Stimulated activated naive CD4-positive, alpha-beta T cell (primary cell): ENCODE measurements at places on chromosomes 7 and 10.

DNA sequence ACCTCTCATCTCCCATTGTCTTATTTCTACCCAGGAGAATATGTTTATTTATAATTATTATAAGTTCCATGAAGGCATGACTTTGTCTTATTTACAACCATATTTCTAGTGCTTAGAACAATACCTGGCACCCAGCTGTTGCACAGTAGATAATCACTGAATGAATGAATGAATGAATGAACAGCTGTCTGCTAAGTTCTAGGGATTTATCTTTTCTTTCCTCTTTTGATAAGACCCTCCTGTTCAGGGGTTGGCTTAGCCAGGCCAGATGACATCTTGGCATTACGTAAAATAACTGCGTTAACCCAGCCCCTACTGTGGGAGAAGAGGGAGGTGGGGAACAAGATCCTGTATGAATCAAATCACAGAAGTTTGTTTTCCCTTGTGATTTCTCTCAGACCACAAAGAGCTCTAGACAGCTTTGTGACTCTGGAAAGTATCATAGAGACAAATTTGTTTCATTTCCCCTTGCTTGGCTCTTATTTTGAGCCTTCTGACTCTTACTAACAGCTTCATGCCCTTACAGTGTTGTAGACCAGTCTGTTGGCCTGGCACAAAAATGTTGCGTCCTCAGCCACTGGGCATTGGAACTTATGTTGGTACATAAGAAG lies 8.4 kb downstream of the ZNF862 start:
- no peak for DNase-seq

GRCh38 chr7:116534790-116535189 lies 10.0 kb downstream of the CAV1 start:
- DNase-seq, result no peak

GRCh38 chr7:145339319-145339718 lies 503.5 kb upstream of the TPK1 start:
- DNase-seq, result no peak

- no peak for DNase-seq
Measured at GRCh38 chr10:64726466-64726865, 1205.3 kb downstream of the REEP3 start.
